ENCODE measurements at places on chromosomes 1 and 21.

GRCh38 chr1:224343679-224344078 lies 13.0 kb upstream of the CNIH4 start:
- DNase-seq = no peak

- DNase-seq = no peak
These were observed 344.0 kb downstream of the ASTN1 start for GRCh38 chr1:176820391-176821031.

- no peak for DNase-seq
These were observed 93.3 kb upstream of the CD1D start for GRCh38 chr1:158087320-158087927.

GRCh38 chr1:45884700-45885099 lies 81.3 kb downstream of the MAST2 start:
- DNase-seq = no peak

- DNase-seq = no peak
These were observed 21.9 kb downstream of the TSNAX start for GRCh38 chr1:231550448-231550781.

DNA sequence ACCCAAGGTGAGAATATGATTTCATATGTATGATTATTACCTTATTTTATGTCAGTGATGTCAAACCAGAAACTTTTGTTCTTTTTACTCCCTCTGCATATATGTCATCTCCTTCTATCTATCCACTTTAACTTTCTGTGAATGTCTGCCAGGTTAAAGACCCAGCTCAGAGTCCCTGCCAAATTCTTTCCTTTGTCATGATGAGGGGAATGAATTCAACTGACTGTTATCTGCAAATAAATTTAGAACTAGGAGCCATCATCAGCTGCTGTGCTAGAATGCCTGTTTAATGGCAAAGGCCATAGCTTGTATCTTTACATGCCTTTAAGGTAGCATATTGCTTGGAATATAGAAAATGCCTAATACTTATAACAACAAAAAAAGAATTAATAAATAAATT lies 815.6 kb upstream of the NEGR1 start:
- no peak for DNase-seq

- no peak for DNase-seq
These were observed 157.3 kb downstream of the CLIC6 start for GRCh38 chr21:34825948-34826548.

DNA sequence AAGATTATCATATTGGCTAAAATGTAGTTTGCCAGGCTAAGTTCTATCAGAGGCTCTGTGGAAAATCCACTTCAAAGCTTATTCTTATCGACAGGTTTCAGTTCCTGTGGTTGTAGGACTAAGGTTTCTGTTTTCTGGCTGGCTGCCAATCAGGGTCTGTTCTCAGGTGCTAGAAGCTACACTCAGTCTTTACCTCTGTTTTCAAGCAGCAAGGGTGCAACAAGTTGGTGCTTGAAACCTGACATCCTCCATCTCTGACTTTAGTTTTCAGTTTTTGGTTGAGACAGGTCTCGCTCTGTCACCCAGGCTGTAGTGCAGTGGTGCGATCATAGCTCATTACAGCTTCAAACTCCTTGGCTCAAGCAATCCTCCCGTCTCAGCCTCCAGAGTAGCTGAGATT lies 15.3 kb upstream of the TMCO2 start:
- DNase-seq = no peak

GRCh38 chr1:912740-913301 lies 10.9 kb upstream of the SAMD11 start:
- DNase-seq = no peak

DNA sequence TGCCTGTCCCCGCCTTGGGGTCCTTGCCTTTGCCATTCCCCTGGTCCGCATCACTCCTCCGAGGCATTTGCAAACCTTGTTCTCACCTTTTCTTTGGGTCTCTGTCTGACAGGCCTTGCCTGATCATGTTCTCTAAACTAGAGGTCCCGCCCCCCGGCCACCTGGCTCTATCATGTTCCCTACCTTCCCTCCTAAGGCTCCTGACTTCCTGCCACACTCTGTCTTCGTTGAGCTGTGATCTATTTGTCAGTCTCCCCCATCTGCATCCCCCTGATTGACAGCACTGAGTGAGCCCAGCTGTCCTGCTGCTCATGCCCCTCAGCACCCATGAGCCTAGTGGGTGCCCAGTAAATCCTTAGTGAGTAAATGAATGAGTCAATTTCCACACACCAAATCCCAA lies 22.8 kb downstream of the ERG start:
- DNase-seq = no peak

GRCh38 chr1:107244709-107245500 lies 104.1 kb downstream of the NTNG1 start:
- no peak for DNase-seq

DNA sequence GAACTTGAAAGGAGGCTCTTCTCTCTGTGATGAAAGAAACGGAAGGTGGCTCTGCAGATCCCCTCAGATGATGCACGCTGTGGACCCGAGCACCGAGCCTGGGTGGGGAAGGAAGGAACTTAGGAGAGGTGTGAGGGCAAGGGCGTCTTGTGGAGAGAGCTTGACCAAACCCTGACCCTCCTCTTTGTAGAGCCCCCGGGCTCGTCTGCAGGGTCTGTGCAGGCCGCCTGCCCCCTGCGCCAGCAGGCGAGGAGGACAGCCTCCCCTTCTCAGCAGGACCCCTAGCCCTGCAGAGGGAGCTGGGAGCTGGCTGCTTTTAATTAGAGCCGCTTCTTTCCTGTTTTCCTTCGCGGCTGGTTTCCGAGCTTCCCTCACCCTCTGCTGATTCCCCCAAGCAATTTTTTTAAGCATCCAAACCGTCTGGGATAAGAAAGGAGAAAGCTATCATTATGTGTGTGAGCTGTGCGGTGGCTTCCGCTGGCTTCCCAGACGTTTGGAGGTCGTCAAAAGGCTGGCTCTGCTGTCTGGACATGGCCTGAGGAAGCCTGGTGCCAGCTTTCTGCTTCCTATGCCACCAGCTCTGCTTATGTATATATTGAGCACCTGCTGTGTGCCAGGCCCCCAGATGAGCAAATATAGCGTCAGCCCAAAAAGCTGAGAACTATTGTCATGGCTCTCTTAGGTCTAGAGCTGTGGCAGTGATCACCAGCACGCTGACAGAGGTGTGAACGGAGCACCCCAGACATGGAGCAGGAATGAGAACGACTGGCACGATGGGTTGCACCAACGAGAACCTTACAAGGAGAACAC lies 160.2 kb upstream of the IRF2BP2 start:
- no peak for DNase-seq

All from cortex of kidney (tissue), 1 donor.